ENCODE measurements at places on chromosomes 4 and X.
A peak's percentile ranks its signal among the peaks of the same experiment; 100 is the strongest.

GRCh38 chrX:110315551-110315950, 2.3 kb downstream of the AMMECR1 start:
- DNase-seq, result peak; percentile 38

DNA sequence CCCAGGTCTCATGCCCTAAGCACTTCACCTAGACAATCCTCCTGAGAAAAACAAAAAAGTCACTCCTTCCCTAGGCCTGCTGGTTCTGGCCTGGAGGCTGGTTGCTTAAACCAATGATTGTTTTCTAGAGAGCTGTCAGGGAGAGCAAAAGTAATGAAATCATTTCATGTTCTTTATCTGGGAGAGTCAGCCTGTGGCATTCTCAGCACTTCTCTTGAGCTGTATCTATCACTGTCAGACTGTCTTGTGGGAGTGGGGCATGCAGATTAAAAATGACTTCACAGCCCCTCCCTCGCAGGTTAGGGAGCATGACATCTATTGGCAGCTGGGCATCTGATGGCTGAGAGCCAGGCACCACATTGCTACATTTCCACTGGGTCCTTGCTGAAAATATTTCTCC, 20.4 kb upstream of the TMEM154 start:
- no peak for DNase-seq

DNA sequence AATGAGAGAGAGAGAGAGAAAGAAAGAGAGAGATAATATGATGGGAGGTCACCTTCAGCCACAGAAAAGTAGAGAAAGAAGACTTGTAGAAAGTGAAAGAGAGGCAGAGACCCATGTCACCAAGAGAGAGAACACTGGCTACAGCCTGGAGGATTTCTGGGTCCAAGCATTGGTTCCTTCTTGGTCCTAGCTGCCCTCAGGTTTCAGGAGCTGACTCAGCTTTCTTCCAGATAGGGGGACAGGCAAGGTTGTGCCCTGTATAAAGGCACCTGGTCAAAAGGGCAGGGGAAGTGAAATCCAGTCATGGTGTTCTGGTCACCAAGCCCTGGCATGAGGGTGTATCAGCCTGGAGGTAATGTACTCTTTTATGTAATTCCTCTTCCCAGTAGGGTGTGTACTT, 47.5 kb upstream of the XK start:
- DNase-seq, result no peak

DNA sequence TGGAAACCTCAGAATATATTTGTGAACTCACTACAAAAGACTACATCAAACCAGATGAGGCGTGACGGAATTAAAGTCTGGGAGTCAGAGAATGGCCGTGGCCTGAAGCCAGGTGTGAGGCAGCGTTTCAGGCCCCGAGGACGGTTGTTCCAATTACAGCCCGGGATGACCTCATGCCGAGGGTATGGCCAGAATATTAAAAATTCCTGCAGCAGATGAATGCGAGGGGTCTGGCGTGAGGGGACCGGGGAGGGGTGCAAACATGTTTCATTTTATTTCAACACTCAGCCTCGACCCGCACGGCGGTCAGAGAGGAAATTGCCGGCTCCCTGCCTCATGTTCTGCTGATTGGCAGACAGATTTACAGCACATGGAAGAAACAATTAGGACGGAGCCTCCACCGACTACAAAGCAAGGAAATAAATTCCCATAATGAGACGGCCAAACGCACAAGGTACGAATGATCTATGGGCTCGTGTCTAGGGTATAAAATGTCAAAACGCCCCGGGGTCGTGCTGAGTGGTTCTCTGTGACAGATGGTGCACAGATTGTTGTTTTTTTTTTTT, 289.7 kb downstream of the SHOX start:
- DNase-seq, result no peak

- DNase-seq, result no peak
Measured at GRCh38 chr4:38665551-38666411, 1.8 kb downstream of the KLF3 start.

GRCh38 chr4:40301603-40302002, 33.5 kb upstream of the CHRNA9 start:
- no peak for DNase-seq

GRCh38 chr4:76535603-76536372, 100.8 kb downstream of the SHROOM3 start:
- DNase-seq, result no peak

DNA sequence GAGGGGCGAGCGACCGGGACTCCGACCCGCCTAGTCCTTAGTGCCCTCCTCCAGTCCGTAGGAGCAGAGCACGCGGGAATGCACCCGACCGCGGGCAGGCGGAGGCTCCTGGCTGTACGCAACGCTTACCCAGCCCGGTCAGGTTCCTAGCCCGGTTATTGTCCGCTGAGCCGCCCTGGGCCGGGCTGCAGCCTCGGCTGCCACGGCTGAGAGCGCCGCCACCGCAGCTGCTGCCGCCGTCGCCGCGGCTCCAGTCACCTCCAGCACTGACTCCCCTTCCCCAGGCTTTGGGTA, at the start of gene AMER1:
Gene AMER1, minus strand, starts transcription at position 268 of the 294 bp plus-strand sequence. CDS start 12,422 bp downstream, outside the sequence.
- DNase-seq, result peak; percentile 44

DNA sequence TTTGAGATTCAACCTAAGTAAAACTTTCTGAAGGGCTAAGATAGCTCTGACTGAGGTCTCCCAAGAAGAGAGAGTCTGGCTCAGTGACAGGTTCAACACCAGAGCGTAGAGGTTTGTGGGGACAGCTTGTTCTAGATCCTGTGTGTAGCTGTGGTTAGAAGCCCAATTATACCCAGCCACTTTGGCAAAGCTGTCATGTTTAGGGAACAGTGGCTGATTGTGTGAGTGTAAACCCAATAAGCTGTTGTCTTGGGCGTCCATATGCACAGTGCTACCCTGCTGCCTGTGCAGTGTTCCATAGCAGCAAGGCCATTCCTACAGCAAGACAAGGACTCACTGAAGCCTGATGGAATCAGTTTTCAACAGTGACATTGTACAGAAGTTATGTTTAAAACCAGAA, 11.2 kb upstream of the SCRG1 start:
- DNase-seq, result no peak

- DNase-seq, result no peak
Measured at GRCh38 chr4:8318509-8318908, 49.0 kb downstream of the HTRA3 start.

GRCh38 chrX:81257817-81258216, 55.9 kb downstream of the SH3BGRL start:
- no peak for DNase-seq

- DNase-seq, result no peak
Measured at GRCh38 chr4:105956569-105956968, 61.3 kb downstream of the NPNT start.

GRCh38 chr4:101418466-101418865, 71.1 kb upstream of the PPP3CA start:
- no peak for DNase-seq

DNA sequence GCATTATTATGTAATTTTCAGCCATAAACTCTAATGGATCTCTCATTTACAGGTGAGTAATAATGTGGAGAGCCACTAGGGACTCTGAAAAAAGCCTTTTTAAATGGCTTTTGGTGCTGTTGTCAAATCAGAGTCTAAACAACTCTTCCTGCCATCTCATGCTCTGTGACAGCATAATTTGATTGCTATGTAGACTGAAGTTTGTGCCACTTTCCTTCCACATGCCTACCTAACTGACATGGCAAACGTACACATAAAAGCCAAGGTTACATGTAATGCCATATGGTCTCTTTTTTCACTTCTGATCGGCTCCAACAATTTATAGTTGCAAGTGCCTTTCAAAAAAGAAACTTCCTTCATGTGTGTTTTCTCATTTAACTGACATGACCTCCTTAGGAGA, 94.3 kb downstream of the SH2D1A start:
- no peak for DNase-seq

- no peak for DNase-seq
Measured at GRCh38 chr4:132934911-132935310, 214.2 kb upstream of the PCDH10 start.

GRCh38 chr4:119026662-119027444, 108.8 kb upstream of the MYOZ2 start:
- no peak for DNase-seq

- no peak for DNase-seq
Measured at GRCh38 chr4:26873391-26874026, 12.9 kb downstream of the STIM2 start.

DNA sequence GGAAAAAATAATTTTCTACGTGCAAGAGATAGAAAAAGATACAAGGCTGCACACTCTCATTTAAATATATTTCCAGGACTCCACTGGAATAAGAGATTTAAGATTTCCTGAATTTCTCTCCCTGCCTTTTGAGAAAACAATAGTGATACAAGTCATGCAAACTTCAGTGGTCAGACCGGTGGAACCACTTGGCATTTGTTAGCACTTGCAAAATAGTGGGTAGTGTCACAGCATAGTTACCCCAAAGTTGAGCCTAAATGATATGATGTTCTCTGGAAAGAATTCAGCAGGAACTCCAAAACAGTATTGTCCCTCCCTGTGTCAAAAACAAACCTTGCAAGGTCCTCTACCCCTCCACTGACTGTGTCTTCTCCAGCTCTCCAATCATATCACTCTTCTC, 102.3 kb downstream of the ANKRD50 start:
- DNase-seq, result no peak

- DNase-seq, result no peak
Measured at GRCh38 chr4:161926033-161926828, 237.6 kb downstream of the FSTL5 start.

GRCh38 chr4:150337734-150338133, 244.2 kb upstream of the MAB21L2 start:
- DNase-seq, result peak; percentile 20

- no peak for DNase-seq
Measured at GRCh38 chr4:127618427-127618826, 14.3 kb upstream of the INTU start.

DNA sequence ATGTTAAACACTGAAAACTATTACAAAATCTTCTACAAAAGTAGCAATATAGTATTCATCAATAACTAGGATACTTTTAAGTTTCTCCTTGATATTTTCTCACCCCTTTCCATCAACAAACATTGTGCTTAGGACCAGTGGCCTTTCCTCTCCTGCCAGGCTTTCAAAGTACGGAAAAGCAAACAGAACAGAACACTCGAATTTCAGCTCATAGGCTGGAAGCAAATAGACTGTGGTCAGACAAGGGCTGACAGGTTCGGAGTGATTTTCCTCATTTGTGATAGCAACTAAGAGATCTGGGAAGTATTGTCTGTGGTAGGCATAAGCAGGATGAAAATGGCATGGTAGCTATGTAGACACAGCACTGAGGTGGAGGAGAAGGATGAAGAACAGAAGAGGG, 68.6 kb upstream of the SORBS2 start:
- no peak for DNase-seq

- no peak for DNase-seq
Measured at GRCh38 chr4:124710911-124711310, 1.6 kb downstream of the ANKRD50 start.

DNA sequence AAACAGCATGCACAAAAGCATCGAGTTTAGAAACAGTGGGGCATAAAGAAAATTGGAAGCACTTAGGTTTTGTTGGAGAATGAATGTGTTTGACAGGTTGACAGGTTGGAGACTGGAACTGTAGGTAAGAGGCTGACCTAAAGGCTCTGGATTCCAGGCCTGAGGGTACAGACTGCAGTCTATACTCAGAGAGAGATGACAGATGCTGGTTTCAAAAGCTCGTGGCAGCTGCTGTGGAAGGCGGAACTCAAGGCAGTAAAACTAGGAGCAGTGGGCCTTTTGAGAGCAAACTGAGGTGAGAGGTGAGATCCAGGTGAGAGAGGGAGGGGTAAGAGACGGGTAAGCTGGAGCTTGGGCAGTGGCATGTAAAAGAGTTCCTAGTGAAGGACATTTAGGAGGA, 415.2 kb downstream of the TRIML1 start:
- DNase-seq, result no peak

- DNase-seq, result no peak
Measured at GRCh38 chr4:149951152-149951900, 126.9 kb upstream of the DCLK2 start.

DNA sequence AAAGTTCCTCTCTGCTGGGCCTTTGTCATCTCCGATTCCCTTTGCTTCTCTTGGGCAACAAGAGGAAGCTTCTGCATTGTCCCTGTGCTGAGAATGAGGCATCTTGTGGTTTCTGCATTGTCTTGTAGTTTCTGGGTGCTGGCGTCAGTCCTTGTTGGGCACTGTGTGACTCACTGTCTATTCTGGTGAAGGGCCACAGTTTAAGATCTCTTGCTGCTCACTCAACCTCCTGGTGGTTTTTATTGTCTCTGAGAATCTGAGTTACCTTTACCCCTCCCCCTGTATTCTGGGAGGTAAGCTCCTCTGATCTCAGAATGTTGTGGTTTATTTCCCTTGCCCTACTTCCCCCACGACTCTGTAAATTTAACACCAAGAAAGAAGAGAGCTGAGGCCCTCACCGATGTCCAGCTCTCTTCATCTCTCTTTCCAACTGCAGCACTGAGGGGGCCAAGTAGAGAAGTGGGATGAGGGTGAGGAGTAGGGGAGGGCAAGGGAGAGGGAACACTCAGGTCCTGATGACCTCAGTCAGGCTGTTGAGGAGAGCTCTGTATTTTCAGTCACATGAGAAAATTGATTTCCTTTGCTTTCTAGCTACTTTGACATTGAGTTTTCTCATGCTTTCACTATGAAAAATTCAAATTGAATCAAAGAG, 441.6 kb upstream of the PITX2 start:
- no peak for DNase-seq

DNA sequence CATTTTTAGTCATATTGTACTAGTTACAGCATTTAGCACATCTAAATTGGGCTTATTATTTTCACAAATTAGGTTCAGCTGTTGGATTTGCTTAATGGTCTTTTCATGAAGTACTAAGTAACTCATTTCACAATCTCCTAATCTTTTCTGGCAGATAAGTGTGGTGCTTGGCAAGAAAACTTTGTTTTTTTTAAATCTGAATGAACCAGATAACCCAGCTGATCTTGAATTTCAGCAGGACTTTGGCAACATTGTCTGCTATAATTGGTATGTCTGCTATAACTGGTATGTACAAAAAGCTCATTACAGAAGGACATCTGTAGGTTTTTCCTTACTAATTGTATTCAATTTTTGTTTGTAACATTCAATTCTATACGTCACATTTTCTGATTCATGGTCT, 22.7 kb downstream of the WDR19 start:
- no peak for DNase-seq

All from NCI-H446 (cell line).